ENCODE measurements at places on chromosomes 16 and 17. TPM values are rescaled to one million over a fixed set of nuclear protein-coding genes. Genes with fewer than 3 reads are reported as not detected.

The SLFN12 gene
- total RNA-seq: 20.8 TPM

The RIPOR1 gene
- 105 TPM for total RNA-seq

The PIPOX gene
- 2.1 TPM for total RNA-seq

The SLC47A1 gene
- 5.7 TPM for total RNA-seq

The TRPV2 gene
- 40.3 TPM for total RNA-seq

The QPRT gene
- 1.6 TPM for total RNA-seq

The SLFN14 gene
- total RNA-seq: not detected

The MGAT5B gene
- total RNA-seq: 0.51 TPM

The CIBAR2 gene
- total RNA-seq: 0.57 TPM

The ZNF768 gene
- 22.3 TPM for total RNA-seq

The NAE1 gene
- 46.2 TPM for total RNA-seq

The CDH11 gene
- total RNA-seq: 86.3 TPM

The GNGT2 gene
- 1.8 TPM for total RNA-seq

The NLRC3 gene
- 2.3 TPM for total RNA-seq

The ATP2A3 gene
- total RNA-seq: 28.7 TPM

The PRAC2 gene
- total RNA-seq: not detected

The CCL4L2 gene
- 1.4 TPM for total RNA-seq

The TMEM219 gene
- 115 TPM for total RNA-seq

The CDRT4 gene
- 16.3 TPM for total RNA-seq

The AOC3 gene
- 344 TPM for total RNA-seq

The ITGAX gene
- 27.0 TPM for total RNA-seq

The ACD gene
- total RNA-seq: 15.7 TPM

The CHAD gene
- 0.57 TPM for total RNA-seq

The SLC16A11 gene
- 0.26 TPM for total RNA-seq

The CSH2 gene
- not detected for total RNA-seq

The CBX2 gene
- total RNA-seq: 4.5 TPM

The PARD6A gene
- total RNA-seq: 3.9 TPM

The FBXO39 gene
- total RNA-seq: 0.26 TPM

The PLA2G10 gene
- total RNA-seq: not detected

The MEIOB gene
- not detected for total RNA-seq

The NFAT5 gene
- 67.8 TPM for total RNA-seq

The DOC2B gene
- 35.3 TPM for total RNA-seq

The TBX21 gene
- total RNA-seq: 0.39 TPM

The CDR2L gene
- total RNA-seq: 23.6 TPM

The KIAA0513 gene
- total RNA-seq: 15.1 TPM

The EVPL gene
- 0.16 TPM for total RNA-seq

The NUDT7 gene
- 3.8 TPM for total RNA-seq

The TPSD1 gene
- total RNA-seq: not detected

The KRT15 gene
- total RNA-seq: not detected

The KRT33B gene
- total RNA-seq: not detected
